Activated T-cell treated with anti-CD3 and anti-CD28 coated beads for 24 hours (primary cell): ENCODE measurements at places on chromosomes 5 and 9.

GRCh38 chr9:121210536-121210935, 8.9 kb upstream of the RAB14 start:
- DNase-seq, result no peak

GRCh38 chr9:95907794-95908193, 32.3 kb downstream of the ERCC6L2 start:
- DNase-seq, result no peak

GRCh38 chr5:77259476-77259875, 49.0 kb downstream of the PDE8B start:
- no peak for DNase-seq

DNA sequence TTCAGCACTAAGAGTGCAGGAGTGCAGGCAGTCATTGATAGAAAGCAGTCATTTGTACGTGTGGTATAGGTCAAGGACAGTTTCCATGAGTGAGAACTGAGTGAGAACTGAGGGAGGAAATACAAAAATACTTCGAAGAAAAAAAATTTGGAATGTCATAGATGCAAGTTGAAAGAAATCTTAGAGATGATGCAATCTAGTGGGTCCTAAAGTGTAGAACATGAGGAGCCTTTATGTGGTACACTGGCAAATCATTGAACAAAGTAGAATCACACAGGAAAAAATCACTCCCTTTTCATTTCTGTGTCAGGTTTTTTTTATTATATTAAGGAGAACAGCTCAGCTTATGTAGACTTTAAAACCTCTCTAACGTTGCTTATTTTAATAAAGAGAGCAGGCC, 26.4 kb upstream of the SLC1A1 start:
- no peak for DNase-seq

DNA sequence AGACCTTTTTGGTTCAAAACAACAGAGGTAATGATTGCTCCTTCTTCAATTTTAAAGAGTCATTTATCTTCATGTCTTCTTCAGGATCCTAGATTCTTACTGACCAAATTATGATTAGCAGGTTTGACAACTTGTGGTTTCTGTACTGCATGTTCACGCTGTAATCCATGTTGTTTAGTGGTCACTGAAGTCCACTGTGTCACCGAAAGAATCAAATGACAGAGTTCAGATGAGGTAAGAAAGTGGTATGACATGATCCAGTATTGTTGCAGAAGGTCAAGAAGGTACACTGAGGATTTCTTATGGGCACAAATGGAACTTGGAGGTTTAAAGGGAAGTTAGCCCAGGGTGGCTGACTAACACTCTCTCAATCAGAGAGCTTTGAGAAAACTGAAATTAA, 649.2 kb downstream of the EFNA5 start:
- no peak for DNase-seq

GRCh38 chr9:111271481-111272080, 58.4 kb downstream of the OR2K2 start:
- no peak for DNase-seq

DNA sequence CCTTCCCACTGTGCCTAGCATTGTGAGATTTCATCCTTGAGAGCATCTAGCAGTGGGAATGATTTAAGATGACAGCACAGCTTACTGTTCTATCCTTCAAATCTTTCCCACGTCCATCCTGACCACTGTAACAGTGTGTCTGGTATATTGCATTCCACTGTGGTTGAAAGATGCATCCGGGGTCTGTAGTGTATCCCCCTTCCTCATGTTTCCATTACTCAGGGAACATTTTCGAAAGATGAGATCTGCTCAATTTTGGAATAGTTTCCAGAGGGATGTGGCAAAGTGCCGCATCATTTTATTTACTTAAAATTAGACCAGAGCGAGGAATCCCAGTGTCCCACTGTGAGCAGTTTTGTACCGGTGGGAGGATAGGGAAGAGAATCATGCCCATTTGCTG, 407.1 kb upstream of the PAPPA start:
- no peak for DNase-seq

GRCh38 chr5:5983261-5983980, 394.9 kb downstream of the MED10 start:
- DNase-seq, result no peak

DNA sequence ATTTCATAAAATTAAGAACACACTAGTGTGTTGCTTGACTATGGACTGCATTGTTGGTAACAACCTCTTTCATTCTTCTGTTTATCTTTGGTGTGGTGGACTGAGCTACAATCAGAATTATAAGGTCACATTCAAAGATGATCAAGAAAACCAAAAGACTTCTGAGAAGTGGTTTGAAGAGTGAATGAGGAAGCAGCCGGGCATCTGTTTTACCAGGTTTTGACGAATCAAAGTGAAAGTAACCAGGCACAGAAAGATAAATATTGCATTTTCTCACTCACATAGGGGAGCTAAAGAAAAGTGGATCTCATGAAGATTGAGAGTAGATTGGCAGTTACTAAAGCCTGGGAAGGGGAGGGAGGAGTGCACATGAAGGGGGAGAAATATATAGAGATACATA, 589.1 kb downstream of the ZNF608 start:
- DNase-seq, result no peak

- DNase-seq, result no peak
Measured at GRCh38 chr9:73050065-73050816, 97.4 kb upstream of the ALDH1A1 start.

DNA sequence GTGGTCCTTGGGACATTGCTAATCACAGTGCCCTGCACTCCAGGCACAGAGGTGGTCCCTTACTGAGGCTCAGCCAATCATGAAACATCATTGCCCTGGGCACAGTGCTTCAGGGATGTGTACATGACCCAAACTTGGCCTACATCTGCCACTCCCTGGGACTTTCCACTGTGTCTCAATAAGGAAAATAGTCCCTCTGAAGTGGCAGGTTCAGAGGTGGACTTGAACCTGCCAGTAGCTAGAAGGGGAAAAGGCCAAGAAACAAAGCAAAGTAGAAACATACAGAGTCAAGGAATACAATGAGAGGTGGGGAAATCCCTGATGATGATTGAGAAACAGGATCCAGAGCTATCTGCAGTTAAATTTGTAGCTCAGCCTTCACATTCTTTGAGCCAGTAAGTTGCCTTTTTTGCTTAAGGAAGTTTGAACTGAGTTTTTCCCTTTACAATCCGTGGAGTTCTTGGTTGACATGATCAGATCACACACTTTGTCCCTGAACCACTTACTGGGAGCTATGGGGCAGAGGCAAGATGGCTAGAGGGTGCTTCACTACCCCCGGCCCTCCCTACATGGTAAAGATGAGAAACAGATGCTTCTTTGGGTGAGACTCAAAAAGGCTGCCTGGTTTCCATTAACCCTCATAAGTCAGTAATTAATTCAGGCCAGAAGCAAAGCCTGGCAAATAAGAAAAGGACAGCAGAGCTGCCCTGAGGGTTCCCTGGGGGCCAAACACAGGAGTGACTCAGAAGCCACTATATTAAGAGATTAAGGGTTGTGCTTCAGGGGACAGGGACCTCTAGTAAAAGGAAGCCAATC, 57.6 kb downstream of the SH3TC2 start:
- no peak for DNase-seq

DNA sequence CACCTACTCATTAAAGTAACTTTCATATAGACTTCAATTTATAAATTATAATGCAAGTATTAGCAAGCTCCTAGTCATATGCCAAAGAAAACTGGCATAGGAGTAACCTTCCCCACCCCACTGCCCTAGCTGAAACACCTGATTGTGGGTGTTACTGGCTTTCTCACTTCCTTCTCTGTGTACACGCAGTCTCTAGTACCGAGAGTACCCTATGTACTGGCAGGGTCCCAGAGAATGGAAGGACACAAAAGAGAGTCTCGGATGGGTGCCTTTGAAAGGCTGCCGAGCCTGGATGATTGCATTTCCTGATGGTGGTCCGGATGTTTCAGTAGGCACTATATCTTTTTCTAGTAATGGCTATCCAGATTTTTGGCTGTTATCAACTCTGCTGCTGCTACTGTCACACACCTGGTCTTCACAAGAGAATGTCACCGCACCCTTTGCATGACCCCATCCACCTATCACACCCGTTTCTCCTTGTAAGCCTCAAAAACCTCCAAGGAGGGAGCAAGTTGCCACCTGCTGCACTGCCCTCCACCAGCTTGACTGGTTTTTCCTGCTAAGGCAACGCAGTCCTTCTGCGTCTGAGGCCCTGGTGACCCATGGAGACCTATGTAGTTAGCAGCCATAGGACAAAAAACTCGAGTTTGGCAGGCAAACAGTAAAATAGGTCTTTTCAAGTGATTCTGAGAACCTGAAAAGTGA, 53.8 kb upstream of the CLINT1 start:
- no peak for DNase-seq

- no peak for DNase-seq
Measured at GRCh38 chr9:130421802-130422276, 22.9 kb upstream of the ASS1 start.

GRCh38 chr5:12177225-12177624, 273.0 kb upstream of the CTNND2 start:
- no peak for DNase-seq

- DNase-seq, result no peak
Measured at GRCh38 chr9:114591291-114591787, 3.8 kb downstream of the ATP6V1G1 start.
